ENCODE measurements at places on chromosomes 6 and 20.

DNA sequence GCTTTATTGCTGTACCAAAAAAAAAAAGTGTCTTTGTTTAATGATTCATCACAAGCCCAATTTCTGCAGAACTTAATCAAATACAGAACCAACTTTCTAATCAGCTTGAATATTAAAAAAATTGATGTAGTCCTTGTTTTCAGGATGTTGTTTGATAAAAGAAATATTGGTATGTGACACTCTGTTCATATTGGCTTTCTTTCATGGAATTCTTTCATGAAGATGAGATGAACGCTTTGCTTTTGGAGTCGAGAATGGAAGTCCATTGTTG is 184.3 kb downstream of the ZNF217 start:
- no peak for DNase-seq

- no peak for DNase-seq
These were observed 41.4 kb downstream of the PKIB start for GRCh38 chr6:122651604-122652003.

DNA sequence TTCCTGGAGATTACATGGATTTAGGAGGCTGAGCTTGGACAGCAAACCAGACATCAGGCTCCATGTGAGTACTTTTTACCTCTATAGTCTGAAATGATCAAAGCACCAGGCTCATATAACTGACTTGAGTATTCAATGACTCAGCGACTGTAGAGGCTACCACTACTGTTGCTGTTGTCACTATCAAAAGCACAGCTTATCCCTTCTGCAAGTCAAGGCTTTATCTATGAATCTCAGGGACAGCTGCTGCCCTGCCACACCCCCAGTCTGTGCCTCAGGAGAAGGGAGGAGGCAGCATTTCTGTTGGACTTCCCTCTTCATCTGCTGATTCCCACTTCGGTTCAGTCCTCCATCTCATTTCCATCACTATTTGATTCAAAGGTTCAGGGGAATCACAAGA is 80.5 kb upstream of the CNR1 start:
- DNase-seq = no peak

DNA sequence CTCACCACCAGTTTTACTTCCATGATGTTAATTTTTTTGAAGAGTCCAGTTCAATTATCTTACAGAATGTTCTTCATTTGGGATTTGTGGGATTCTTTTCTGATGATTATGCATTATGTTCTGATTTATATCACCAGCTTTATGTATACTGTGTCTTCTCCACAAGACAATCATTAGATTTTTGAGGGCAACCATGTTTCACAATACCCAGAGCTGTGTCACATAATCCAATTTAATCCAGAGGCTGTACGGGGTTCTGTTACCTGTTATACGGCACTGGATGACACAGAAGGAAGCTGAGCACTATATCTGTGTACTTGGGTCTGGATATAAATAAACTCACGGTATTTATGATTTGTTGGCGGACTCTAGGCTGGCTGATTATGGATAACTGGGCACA is 41.6 kb upstream of the RPN2 start:
- DNase-seq = no peak

GRCh38 chr6:168506460-168506859 is 65.5 kb downstream of the SMOC2 start:
- no peak for DNase-seq

DNA sequence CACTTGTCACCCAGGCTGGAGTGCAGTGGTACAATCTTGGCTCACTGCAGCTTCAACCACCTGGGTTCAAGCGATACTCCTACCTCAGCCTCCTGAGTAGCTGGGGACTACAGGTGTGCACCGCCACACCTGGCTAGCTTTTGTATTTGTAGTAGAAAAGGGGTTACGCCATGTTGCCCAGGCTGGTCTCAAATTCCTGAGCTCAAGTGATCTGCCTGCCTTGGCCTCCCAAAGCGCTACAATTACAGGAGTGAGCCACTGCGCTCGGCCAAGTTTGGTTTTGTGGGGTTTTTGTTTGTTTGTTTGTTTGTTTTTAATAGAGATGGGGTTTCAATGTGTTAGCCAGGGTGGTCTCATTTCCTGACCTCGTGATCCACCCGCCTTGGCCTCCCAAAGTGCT is 12.3 kb downstream of the LOC128125822 start:
- no peak for DNase-seq

DNA sequence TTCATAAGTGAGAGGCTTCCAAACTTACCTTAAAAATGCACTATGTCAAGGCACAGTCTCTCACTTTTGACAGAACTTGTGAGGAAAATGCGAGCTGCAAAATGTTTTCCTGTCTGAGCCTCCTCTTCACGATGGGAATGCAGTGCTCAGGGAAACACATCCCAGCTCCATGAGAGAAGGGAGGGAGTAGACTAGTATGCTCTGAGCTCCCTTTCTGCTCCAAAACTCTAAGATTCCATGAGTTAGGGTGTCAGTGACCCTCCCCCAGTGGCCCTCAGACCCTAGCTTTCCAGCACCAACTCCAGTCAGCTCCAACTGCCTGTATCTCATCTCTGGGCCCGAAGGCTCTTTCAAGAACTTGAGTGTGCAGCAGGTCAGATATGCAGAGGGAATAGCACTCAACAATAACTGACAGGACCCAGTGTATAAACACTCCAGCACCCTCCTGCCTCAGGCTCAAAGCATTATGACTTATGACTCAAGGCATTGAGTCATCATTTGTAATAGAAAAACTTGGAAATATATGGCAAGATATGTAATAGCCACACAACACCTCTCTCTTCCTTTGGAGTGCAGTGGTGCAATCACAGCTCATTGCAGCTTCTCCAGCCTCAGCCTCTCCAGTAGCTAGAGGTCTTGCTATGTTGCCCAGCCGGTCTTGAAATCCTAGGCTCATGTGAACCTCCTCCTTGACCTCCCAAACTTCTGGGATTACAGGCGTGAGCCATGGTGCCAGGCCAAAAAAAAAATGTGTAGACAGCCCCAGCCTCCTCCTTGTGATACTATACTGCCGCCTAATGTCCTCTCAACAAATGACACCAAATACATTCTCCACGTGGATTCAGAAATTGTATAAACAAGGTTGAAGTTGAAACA is 16.7 kb upstream of the ENTPD6 start:
- no peak for DNase-seq

- DNase-seq = no peak
These were observed 42.2 kb upstream of the ADIG start for GRCh38 chr20:38538789-38539188.

DNA sequence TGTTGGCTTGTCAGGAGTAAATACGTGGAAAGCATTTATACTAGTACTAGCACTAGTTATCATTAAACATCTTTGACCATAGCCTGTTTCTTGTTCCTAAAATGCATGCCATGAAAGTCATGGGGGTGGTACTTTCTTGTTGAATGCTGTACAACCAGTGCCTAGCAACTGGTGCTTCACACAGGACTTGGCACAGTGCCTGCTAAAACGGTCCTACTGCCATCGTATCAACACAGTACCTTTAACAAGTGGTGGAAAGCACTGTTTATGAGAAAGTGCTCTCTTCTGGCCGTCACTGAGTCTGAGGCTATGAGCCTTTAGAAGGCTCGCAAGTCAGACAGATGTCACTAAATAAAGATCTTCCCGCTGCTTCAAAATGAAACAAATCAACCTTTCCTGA is 21.6 kb downstream of the ZNFX1 start:
- no peak for DNase-seq

DNA sequence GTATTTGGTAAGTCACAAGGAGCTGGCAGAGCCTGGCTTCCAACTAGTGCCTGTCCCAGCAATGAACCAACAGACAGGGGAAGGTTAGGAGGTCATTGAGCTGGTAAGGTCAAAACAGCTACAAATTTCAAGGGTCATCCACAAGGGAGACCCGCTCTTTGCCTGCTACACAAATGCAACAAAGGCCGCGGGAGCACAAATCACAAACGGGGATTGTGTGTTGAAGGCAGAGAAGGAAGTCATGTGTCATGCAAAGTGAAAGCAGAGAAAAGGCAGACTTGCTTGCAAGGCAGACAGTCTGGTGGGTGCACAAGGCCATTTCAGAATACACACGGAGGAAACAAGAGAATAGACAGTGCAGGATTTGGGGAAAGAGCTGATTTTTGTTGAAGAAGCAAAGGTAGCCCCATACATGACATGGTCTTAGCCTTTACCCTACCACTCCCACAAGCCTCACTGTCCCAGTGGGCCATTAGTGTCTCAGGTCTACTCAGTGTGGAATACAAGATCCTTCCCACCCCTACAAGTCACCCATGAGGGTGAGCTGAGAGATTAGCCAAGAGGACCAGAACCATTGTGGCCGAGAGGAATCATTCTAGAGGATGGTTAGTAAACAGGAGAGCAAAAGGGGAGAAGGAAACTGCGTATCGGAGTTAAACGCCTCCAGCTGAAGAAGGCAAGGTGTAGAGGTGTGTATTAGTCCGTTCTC is 18.1 kb upstream of the SAMHD1 start:
- no peak for DNase-seq

GRCh38 chr6:150548330-150548729 is 51.4 kb upstream of the PLEKHG1 start:
- no peak for DNase-seq

- no peak for DNase-seq
These were observed 226.5 kb upstream of the CITED2 start for GRCh38 chr6:139600919-139601475.

DNA sequence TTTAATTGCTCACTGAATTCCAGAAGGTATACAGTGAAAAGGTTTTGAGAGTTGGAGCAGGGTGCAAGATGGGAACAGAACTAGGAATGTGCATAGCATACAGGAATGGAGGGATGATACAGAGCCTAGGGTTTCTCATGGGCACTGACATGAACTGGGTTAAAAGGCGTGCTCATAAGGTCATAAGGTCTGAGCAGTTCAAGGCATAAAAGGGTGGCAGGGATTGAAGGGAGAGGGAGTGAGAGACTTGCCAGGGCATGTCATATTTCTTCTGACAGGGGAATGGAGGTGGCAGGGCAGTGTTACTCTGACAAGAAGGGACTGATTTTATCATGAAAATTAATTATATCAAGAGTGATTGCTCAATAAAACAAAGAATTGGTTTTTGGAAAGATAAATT is 4.7 kb downstream of the MLIP start:
- DNase-seq = no peak

DNA sequence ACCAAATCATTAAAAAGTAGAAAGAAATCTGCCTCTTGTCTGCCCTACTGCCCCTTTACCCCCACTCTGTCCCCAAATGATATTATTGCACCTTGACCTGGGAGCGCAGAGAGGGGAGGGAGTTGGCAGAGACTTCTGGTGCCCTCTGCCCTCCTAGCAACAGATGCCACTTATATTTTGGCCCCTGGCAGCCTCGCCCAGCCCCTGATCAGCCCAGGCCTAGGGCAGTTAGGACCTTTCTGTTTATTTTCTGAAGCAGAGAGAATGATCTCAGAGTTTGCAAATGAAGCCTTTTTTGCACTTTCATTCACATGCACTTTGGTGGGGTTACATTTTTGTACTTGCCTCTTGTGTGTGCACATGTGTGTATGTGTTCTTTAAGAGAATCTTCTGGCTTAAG is 8.4 kb upstream of the SGK2 start:
- no peak for DNase-seq

GRCh38 chr20:9287826-9288225 is 218.9 kb downstream of the PLCB4 start:
- no peak for DNase-seq

All from SIG-M5 (cell line).